ENCODE measurements at places on chromosomes 1 and 21. TPM values are rescaled to one million over a fixed set of nuclear protein-coding genes. Genes with fewer than 3 reads are reported as not detected.

The PKP1 gene
- 0.11 TPM for total RNA-seq

The CFAP74 gene
- total RNA-seq: not detected

The CFHR5 gene
- not detected for total RNA-seq

The GALNT2 gene
- 45.0 TPM for total RNA-seq

The HES4 gene
- 23.6 TPM for total RNA-seq

The ARTN gene
- total RNA-seq: not detected

The ADAM30 gene
- not detected for total RNA-seq

The PDXK gene
- 36.0 TPM for total RNA-seq

The POLR3GL gene
- 16.8 TPM for total RNA-seq

Data from dermis lymphatic vessel endothelial cell (primary cell).